Amniotic stem cell (primary cell): ENCODE measurements at places on chromosomes 6 and 20.
A peak's percentile ranks its signal among the peaks of the same experiment; 100 is the strongest.

- peak; percentile 47 for DNase-seq
Measured at GRCh38 chr6:28907394-28907793, 16.4 kb downstream of the TRIM27 start.

- no peak for DNase-seq
Measured at GRCh38 chr6:69343851-69344250, 453.0 kb downstream of the LMBRD1 start.

DNA sequence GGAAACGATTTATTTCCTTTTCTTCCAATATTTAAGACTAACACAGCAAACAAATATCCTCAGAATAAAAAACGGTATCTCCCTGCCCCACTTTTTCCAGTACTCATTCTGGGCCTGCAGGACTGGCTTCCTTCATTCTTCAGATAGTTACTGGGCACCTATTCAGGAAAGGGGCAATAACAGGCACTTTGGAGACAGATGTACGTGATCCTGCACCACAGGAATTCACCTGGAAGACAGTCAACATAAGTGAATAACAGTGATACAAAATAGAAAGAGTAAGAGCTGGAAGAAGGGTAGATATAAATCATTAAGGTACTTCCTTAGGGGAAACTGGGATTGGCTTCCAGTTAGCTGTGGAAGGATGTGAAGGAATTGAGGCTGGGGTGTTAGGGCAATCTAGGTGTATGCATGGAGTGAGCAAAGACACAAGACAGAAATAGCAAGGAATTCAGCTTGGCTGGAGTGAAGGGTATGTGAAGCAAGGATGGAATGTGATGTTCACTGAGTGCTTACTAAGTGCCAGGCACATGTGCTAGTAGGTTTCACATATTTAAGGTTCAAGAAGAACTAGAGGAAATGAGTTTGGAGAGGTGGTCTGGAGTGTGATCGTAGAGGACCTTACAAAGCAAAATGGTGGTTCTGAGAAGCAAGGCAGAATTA lies 49.3 kb upstream of the FAM83C start:
- DNase-seq: no peak

GRCh38 chr6:149293244-149293643 lies 24.3 kb upstream of the TAB2 start:
- DNase-seq: no peak

DNA sequence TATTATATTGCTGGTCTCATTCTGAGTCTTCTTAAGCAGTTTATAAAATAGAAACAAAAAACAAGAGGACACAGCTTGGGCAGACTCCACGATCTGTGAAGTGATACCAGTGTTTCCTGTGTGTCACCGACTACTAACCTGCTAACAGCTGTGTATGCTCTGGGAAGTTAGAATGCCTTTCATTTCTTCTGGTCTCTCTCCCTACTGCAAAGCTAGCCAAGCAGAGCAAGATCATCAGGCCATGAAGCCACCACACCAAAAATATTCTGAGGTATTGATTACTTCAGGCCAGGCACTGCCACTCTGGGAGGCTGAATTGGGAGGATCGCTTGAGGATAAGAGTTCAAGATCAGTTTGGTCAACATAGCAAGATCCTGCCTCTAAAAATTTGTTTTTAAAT lies 46.9 kb upstream of the SMIM29 start:
- no peak for DNase-seq

- DNase-seq: no peak
Measured at GRCh38 chr6:147782302-147782701, 273.8 kb downstream of the SAMD5 start.

- DNase-seq: peak; percentile 48
Measured at GRCh38 chr20:8389381-8390036, 257.4 kb downstream of the PLCB1 start.

DNA sequence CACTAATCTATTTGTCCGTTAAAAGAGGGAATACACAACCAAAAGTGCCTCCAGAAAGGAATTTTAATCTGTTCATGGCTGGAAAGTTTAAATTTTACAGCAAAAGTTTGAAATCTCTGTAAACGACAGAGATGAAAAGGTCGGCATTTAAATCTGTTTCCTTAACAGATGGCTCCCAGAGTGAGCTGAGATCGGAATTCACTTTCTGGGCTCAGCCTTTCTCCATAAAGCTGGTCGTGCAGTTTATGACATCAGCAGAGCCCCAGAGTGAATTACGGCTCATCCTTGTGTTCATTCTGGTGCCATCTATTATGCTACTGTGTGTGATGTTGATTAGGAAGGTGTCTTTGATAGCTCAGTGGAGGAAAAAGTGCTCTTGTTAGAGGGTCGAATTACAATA lies 117.6 kb upstream of the ZFP64 start:
- DNase-seq: no peak

DNA sequence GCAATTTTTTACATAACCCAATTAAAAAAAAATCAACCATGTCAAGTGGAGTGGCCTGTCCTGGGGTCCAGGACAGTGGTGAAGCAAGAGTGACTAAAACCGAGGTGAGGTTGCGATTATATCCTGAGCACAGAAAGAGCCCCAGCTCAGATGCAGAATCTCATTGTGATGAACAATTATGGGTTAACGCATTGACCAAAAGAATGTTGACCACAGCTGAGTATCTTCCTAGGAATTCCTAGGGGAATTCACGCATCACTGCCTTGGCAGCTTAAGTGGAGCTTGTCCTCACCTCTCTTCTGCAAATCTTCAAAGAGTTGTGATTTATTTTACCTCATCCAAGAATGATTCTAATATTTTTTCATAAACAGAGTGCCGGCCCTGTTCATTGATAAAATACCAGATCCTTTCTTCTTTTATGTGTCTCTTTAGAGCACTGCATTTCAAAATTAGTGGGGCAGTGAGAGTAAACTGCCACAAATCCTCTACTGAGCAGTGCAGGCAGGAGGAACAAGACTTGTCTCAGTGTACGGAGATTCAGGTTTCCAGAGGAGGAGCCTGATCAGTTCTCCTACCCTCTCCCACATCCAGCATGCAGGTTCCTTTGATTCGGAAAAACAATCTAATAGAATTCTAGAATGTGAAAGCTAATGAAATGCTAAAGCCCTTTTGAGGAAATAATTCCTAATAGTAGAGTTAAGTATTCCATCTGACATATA lies 60.1 kb upstream of the ZNF184 start:
- no peak for DNase-seq

DNA sequence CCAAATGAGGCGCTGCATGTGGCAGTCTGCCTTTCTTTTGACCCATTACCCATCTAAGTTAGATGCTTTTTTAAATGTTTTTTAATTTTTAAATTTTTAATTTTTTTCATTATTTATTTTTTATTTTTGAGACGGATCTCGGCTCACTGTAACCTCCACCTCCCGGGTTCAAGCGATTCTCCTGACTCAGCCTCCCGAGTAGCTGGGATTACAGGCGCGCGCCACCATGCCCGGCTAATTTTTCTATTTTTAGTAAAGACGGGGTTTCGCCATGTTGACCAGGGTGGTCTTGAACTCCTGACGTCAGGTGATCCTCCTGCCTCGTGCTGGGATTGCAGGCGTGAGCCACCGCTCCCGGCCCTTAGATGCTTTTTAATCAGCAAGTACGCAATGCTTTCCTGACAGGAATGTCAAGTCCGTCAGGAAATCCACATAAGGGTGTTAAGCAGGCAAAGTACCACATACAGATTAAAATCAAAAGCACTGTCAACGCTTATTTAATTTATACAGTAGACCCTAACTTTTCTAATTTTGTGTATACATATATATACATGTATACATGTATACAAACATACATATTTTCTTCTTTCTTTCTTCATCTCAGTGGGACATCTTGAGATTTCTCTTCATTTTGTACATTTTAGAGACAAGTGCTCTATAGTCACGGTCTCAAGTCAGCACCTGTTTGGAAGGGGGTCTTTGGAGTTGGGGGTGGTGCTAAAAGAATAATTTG lies 995 bp upstream of the GSTA4 start:
- no peak for DNase-seq

GRCh38 chr6:165060720-165061119 lies 248.7 kb downstream of the C6orf118 start:
- no peak for DNase-seq

DNA sequence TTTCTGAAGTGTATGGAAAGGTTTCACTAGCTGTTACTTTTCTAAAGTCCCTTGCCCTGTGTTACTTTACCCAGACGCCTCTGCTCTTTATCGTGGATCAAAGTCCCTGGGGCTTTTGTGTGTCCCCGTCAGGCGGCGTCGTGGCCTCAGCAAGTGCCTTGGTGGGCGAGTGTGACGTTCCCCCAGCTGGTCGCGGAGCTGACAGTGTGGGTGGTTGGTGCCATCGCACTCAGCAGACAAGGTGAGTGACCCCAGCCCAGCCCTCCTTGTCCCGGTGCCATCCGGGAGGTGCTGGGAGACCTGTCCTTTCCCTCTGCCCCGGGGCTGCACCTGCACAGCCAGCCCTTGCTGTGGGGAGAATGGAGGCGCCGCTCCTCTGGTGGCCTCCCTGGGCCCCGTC lies 27.3 kb upstream of the TCFL5 start:
- no peak for DNase-seq

GRCh38 chr6:42726485-42727086 lies 4.2 kb upstream of the PRPH2 start:
- peak; percentile 77 for DNase-seq

- no peak for DNase-seq
Measured at GRCh38 chr20:13563854-13564253, 74.9 kb downstream of the TASP1 start.

DNA sequence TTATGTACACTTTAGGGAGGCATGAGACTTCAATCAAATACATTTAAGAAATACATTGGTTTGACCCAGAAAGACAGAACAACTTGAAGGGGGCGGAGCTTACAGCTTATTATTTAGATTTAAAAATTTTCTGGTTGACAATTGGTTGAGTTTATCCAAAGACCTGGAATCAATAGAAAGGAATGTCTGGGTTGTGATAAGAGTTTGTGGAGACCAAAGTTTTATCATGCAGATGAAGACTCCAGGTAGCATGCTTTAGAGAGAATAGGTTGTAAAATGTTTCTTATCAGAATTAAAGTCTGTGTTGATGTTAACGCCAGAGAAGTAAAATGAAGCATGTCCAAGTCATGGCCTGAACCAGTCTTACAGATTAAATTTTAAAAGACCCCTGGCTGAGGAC lies 757.8 kb upstream of the ADGRB3 start:
- DNase-seq: no peak

DNA sequence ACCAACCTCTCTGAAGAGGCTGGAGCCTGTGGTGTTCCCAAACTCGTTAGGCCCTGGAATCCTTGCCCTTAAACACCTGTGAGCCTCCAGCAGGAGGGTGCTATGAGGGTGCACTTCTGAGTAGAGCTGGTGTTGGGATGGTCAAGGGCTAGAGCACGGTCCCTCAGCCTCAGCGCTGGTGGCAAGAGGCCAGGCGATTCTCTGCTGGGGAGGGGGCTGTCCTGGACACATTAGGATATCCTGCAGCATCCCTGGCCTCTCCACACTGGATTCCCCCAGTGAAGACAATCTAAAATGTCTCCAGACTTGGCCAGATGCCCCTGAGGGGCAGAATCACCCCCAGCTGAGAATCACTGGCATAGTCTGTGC lies 157.8 kb downstream of the SYCP2 start:
- DNase-seq: no peak

- DNase-seq: no peak
Measured at GRCh38 chr20:37162646-37163045, 16.5 kb upstream of the RPN2 start.

- DNase-seq: peak; percentile 76
Measured at GRCh38 chr6:13355043-13355945, 27.0 kb upstream of the TBC1D7 start.

DNA sequence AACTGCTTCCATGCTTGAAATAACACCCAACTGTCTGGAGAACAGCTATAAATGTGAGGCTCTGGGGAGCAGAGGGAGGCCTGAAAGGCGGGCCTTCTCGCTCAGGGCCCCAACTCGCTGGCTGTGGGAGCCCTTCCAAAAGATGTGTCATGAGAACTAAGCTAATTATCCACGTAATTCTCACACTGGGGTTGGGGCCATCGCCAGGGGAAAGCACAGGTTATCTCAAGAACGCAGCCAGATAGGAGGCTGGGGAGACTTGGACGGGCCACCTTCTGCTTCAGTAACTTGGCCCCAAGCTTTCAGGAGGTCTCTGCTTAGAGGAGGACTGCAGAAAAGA lies 1.6 kb downstream of the PXDC1 start:
- DNase-seq: no peak

DNA sequence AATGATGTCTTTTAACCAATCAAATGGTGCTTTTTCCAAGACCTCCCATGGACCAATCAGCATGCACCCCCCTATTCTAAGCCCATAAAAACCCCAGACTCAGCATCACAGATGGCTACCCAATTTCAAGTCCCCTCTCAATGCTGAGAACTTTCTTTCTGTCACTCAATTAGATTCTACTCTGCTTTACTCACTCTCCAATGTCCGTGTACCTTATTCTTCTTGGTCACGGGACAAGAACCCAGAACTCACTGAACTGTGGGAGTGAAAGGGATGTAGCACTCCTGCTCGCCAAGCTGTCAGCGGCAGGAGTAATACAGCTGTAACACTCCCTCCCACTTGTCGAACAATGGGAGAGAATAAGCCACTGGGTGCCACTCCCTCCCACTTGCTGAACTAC lies 20.8 kb upstream of the MAP7 start:
- DNase-seq: no peak

DNA sequence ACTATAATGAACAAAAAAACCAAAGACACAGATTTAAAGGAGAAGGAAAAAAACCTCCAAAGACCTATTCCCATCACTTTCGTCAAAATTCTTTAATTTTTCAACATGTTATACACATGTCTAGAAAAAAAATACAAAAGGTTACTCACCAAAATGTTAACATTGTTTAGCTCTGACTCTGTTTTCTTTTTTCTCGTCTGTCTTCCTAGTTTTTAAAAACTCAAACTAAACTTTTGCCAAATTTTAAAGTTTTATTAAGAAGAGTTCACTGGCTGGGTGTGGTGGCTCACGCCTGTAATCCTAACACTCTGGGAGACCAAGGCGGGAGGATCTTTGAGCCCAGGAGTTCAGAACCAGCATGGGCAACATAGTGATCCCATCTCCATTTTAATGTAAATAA lies 10.8 kb downstream of the MCUR1 start:
- no peak for DNase-seq

- DNase-seq: peak; percentile 0
Measured at GRCh38 chr6:2695454-2696095, 55.1 kb downstream of the MYLK4 start.

DNA sequence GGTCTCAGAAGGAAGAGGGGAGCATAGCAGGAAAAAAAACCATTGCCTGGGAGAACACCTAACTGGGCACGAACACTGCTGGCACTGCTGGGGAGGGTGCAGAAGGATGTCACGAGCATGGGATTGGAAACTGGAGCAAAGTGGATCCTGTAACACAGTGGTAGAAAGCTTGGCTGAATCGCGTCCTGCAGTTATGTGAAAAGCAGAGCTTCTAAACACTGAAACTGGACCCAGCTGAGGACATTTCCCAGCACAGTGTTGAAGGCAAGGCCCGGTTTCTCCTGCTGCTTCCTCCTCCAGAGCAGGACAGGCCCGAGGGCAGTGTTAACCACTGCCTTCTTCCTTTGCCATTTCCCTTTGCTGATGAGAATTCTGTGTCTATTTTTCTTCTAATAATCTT lies 6.7 kb downstream of the APMAP start:
- DNase-seq: no peak

- DNase-seq: no peak
Measured at GRCh38 chr6:142705054-142705453, 239.9 kb downstream of the HIVEP2 start.

GRCh38 chr20:50252701-50253100 lies 62.1 kb downstream of the CEBPB start:
- no peak for DNase-seq

GRCh38 chr6:6412700-6413099 lies 92.2 kb upstream of the F13A1 start:
- no peak for DNase-seq
